ENCODE measurements at places on chromosomes 5 and 9.

DNA sequence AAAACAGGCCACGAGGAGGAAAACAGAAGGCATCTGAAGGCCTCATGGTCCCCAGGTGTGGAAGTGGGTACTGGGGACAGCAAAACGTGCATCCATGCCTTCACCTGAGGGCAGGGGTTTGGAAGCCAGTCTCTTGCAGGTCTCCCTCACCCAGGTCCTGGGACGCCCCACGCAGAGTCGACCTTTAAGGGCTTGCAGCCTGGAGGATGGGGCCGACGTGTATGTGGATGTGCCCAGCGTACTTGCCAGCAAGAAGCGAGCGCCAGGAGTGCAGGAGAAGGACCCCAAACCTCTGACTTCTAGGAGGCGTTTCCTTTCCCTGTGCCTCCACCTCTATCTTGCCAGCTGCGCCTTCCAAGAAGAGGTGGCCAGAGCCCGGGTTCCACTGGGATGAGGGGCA is 65.9 kb downstream of the OTULIN start:
- DNase-seq: no peak

- no peak for DNase-seq
Observed at GRCh38 chr5:133497608-133498348, 114.6 kb downstream of the FSTL4 start.

GRCh38 chr9:99752417-99753109 is 69.1 kb upstream of the NR4A3 start:
- DNase-seq: no peak

DNA sequence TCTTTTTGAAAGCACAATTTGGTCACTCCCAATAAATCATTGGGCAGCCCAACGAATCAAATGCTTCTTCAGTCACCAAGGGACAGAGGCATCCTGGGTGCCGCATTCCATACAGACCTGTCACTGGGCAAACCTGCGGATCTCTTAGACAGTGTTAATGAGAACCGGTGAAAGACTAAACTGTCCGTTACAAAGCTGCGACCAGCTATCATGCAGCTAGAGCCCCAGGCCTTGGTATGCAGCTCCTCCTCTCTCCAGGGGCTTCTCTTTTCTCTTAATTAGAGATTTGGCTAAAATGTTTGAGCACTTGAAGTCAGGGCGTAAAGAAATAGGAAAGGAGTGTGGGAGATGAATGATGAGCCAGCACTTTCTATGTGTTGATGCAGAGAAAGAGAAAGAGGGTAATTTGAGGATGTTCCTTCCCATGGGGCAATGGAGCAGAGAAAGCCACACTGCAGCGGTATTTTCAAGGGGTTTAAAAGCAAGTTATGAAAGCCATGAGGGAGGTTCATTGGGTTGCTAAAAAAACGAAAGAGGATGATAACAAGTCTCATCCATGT is 175.3 kb downstream of the RFK start:
- DNase-seq: no peak

GRCh38 chr5:143011585-143011984 is 241.4 kb downstream of the ARHGAP26 start:
- DNase-seq: no peak

DNA sequence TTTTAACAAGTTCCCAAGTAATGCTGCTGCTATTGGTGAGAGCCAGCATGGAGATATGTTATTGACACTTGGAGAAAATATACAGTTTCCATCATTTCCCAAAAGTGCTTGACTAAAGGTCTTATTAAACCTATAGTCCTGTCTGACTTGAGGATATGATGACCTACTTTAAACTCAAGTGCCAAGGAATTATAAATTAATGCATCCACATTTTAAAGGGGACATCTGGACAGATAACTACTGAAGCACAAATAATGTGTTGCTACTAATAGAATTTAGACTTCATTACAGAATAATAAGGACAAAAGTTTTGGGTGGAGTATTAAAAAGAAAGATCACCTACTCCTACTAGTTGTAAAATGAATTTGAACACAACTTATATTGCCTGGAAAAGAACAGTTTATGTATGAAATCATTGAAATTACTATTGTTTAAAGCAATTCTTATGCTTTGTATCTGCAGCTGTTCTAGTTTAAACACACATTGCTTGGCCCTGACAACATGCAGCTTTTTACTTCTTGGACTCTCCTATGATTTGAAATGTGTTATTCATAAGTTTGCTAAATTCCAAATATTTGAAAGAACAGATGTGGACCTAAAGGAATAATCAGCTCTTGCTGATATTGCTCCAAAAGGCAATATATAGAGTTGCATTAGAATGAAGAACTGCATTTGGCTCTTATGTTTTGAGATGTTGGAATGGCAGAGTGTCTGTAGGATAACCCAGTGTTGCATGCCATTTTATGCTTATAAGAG is 73.4 kb downstream of the SGCD start:
- DNase-seq: no peak

DNA sequence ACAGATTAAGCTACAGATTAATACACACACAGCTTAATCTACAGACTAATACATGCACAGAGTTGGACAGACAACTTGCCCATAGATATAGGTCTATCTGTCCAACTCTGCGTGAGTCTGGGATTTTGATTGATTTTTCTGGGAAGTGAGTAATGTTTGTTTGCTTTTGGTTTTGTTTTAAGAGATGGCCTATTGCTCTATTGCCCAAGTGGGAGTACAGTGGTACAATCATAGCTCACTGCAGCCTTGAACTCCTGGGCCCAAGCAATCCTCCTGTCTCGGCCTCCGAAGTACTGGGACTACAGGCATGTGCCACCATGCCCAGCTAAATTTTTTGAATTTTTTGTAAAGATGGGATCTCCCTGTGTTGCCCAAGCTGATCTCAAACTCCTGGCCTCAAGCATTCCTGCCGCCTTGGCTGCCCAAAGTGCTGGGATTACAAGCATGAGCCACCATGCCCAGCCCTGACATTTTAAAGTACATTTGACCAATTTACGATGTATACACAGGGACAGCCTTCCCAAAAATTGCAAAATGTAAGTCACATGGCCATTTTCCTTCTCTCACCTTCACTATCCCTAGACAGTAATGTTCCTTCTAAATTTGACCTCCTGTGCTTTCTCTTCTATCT is 50.8 kb downstream of the PAPPA start:
- DNase-seq: no peak

DNA sequence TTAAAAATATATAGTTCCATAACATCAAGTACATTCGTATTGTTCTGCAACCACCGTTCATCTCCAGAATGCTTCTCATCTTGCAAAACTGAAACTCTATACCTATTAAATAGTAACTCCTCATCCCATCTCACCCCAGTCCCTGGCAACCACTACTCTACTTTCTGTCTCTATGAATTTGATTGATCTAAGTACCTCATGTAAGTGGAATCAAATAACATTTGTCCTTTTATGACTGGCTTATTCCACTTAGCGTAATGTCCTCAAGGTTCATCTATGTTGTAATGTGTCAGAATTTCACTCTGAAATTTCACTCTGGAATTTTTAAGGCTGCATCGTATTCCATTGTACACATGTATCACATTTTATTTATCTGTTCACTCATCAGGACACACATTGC is 132.1 kb upstream of the RUSC2 start:
- no peak for DNase-seq

DNA sequence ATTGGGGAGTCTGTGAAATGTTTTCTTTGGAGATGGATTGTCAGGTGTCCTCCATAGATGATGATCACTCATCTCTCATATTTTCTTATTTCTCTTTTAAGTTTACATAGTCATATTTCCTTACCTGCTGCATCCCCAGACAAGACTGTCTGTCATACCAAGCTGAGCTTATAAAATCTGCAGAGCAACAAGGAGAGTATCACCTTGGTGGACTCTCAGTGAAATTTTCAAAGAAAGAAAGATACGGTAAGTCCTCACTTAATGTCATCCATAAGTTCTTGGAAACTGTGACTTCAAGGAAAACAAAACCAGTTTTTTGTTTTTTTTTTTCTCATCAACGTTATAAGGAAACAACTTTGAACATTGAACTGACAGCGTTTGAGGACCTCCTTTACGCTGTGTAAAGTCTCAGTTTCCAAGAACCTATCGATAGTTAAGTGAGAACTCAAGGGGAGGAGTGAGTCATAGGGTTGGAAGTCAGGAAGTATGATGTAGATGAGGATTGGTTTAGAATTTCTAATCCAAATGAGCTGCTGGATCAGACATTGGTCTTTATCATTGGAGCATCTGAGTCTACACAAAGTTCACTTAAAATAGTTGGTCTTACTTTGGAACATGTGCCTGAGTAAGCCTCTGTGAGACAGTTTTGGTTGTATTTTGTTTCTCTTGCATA is 45.5 kb downstream of the SPIN1 start:
- DNase-seq: no peak

Measured in erythroblast (primary cell).